ENCODE measurements at places on chromosomes 6 and 20.

GRCh38 chr6:163260111-163260895, 154.2 kb upstream of the QKI start:
- peak; percentile 99 for DNase-seq

DNA sequence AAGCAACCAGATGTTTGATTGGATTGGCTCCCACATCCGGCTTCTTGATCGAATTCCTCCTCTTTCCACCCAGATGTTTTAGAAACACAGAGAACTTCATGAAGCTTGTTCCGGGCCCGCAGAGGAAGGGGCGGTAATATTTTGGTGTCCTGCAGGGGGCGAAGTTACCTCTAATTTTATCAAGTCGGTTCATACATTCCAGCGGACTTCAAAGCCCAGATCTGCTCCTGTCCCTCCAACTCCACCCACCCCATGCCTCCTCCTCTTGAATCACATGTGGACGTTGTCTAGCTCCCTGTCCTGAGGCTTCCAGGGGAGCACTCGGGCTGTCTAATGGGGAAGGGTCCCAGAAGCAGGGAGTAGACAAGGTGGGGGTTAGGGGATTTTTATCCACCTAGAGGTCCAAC, 2.9 kb upstream of the BMP6 start:
- peak; percentile 86 for DNase-seq

GRCh38 chr6:143549221-143549948, 37.9 kb upstream of the FUCA2 start:
- no peak for DNase-seq

GRCh38 chr20:59784365-59784764, 149.1 kb downstream of the SYCP2 start:
- no peak for DNase-seq

- no peak for DNase-seq
These were observed 101.9 kb upstream of the RNF24 start for GRCh38 chr20:4117158-4117740.

GRCh38 chr6:128271011-128271410, 249.4 kb downstream of the PTPRK start:
- no peak for DNase-seq

GRCh38 chr6:41022294-41022693, 16.7 kb downstream of the UNC5CL start:
- no peak for DNase-seq

Measured in HAP-1 (cell line).